ENCODE measurements at places on chromosomes 2 and 18. TPM values are rescaled to one million over a fixed set of nuclear protein-coding genes. Genes with fewer than 3 reads are reported as not detected.
A peak's percentile ranks its signal among the peaks of the same experiment; 100 is the strongest.

Gene CCT4
- 141 TPM for polyA plus RNA-seq

Gene XDH
- 0.06 TPM for polyA plus RNA-seq

Gene PIEZO2
- polyA plus RNA-seq = 14.0 TPM

Gene TFCP2L1
- 0.89 TPM for polyA plus RNA-seq

Gene DNAJC5G
- 0.48 TPM for polyA plus RNA-seq

Gene RBM44
- polyA plus RNA-seq = 0.59 TPM

Gene DSG2
- 1.3 TPM for polyA plus RNA-seq

Gene GAREM1
- 19.6 TPM for polyA plus RNA-seq

Gene AMER3
- 11.0 TPM for polyA plus RNA-seq

Gene DHRS9
- polyA plus RNA-seq = 3.3 TPM

Gene COQ10B
- polyA plus RNA-seq = 22.7 TPM

Gene TP53I3
- polyA plus RNA-seq = 32.0 TPM

Gene SERPINB4
- polyA plus RNA-seq = not detected

GRCh38 chr2:190930411-190930810 lies 49.8 kb downstream of the GLS start:
- no peak for DNase-seq

GRCh38 chr2:101976891-101977290 lies 14.9 kb upstream of the IL1R2 start:
- DNase-seq = peak; percentile 54

GRCh38 chr2:66576561-66577320 lies 141.8 kb downstream of the MEIS1 start:
- DNase-seq = no peak

GRCh38 chr2:241432824-241433448 lies 75.4 kb downstream of the STK25 start:
- DNase-seq = no peak

DNA sequence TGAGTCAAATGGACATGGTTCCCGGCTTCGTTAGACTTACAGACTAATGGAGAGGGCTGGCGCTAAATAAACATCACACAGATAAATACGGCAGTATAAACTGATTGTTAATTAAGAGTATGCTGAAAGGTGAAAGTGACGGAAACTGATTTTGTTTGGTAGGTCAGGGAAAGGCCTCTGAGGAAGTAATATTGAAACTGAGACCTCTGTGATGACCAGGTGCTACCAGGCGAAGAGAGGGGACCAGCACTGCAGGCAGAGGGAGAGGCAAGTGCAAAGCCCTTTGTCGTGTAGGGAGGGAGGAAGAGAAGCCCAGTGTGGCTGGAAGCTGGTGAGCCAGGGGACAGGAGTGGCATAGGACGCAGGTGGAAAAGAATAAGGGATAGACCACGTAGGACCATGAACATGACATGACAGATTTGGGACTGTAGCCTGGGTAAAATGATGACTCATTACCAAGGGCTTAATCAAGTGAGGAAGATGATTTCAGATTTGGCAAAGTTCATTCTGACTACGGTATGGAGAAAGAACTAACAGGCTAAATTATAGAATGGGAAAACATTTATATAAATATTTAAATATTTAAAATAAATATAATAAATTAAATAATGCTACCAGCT lies 433.1 kb downstream of the NCKAP5 start:
- no peak for DNase-seq

DNA sequence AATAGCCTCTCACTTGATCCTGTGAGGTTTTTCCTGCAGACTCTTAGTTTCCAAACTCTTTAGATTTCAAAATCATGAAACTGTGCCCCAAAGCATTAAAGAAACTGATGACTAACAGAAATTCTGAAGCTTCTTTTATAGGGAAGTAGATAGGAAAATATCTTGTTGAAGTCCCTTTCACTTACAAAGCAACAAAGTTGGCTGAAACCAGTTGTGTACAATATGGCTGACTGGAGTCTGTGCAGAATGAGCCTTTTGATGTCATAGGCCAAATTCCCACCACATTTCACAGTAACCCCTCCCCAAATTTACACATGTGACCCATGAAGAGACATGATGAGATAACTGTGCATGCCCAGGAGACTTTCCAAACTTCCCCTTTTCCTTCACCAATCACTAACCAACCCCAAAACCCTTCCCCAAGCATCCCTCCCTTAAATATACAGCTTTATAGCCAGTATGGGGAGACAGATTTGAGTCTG lies 61.7 kb upstream of the NCK2 start:
- DNase-seq = no peak

- DNase-seq = no peak
Measured at GRCh38 chr18:43542016-43542415, 264.7 kb upstream of the SYT4 start.

GRCh38 chr2:174826051-174826450 lies 61.8 kb upstream of the CHRNA1 start:
- DNase-seq = no peak

DNA sequence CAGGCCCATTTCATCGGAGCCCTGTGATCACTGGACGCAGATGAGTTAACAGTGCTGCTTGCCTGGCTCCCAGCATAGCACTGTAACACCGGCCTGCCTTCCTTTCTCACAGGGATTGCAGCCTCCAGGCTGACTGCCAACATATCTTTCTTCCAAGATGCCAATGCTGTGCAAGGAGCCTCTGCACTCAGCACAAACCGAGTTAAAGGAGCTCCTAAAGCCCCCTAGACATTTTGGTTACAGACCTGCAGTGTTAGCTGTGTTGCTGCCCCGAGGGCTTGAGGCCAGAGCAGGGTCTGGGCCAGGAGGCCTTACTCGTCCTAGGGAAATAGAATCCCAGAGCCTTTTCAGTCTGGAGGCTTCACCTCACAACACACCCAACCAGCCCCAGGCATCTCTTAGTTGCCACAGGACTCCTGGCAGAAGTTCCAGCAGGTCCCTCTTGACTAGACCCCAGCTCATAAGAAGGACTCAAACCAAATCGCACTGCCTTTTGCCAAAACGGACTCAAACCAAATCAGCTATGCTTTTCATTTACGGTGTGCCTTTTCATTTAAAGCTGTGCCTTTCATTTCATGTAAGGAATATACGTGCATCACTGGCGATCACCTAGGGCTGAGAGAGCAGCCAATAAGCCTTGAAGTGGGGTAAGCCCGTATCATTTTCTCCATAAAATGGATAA lies 58.4 kb upstream of the EML4 start:
- peak; percentile 72 for DNase-seq

- DNase-seq = no peak
Measured at GRCh38 chr18:9856092-9856491, 29.7 kb upstream of the TXNDC2 start.

GRCh38 chr2:231037202-231037730 lies at the start of gene C2orf72:
Gene C2orf72 (plus strand): TSS chr2:231037523. CDS start chr2:231037566, 43 bp downstream.
- peak; percentile 61 for DNase-seq

DNA sequence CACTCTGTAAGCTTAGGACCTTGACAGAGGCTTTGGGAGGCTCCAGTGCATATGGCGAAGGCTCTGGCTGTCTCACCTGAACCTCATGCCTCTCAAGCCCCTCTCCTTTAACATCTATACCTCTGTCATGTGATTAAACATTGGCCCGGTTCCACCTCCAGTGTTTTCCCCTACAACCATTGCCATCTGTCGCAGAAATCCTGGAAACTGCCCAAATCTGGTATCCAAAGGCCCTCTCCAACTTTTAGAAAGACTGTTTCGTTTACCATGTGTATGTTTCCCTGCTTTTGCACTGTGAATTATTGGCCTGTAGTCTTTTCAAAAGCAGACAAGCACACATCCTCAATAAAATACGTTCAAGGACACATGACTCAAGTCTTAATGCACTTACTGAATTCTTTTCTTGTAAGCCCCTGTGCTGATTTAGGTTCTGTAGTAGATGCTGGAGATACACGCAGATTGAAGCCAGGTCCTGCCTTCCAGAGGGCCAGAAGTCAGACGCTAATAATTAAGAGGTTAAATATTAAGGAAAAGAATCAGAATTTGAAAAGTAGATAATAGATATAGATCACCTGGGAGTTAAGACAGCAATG lies 386.4 kb upstream of the SLC14A2 start:
- DNase-seq = peak; percentile 71

GRCh38 chr2:195674491-195675221 lies 17.6 kb downstream of the SLC39A10 start:
- no peak for DNase-seq

- no peak for DNase-seq
Measured at GRCh38 chr2:39008665-39009064, 112.2 kb downstream of the SOS1 start.

- DNase-seq = no peak
Measured at GRCh38 chr2:238166391-238167343, 7.9 kb downstream of the ERFE start.

GRCh38 chr2:2061091-2061696 lies 269.9 kb downstream of the MYT1L start:
- DNase-seq = no peak

DNA sequence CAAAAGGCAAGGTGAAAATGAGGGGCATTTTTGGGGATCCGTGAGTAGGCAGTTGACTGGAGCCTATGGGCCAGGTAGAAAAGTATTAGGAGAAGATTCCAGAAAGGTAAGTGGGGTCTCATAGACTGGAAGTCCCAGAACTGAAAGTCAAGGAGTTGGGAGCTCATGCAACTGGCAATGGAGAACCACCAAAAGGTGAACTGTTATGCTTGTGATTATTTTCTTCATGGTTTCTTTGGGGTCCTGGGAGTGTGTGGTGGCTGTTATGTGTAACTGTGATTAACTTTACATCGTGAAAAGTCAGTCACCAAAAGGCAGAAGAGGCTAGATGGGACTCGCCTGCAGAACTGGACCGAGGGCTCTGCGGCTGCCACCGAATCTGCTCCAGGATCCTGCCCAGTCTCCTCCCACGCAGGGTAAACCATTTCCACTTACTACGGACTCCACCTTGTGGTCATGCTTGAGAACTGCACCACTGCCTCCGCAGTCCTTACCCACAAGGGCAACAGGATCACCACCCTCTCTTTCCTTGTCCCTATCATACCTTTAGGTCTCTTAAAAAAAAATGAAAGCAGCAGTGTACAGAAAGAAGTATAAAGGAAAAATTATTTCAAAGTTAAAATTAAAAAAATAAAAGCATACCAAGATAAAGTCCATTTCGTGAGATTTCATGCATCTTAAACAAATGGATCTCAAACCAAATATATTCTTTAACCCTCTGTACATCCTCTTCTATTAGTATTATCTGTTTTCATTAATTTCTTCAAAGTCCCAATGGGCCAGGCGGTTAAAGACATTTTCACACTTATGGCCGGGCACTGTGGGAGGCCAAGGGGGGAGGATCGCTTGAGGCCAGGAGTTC lies 15.6 kb upstream of the CEP68 start:
- no peak for DNase-seq

DNA sequence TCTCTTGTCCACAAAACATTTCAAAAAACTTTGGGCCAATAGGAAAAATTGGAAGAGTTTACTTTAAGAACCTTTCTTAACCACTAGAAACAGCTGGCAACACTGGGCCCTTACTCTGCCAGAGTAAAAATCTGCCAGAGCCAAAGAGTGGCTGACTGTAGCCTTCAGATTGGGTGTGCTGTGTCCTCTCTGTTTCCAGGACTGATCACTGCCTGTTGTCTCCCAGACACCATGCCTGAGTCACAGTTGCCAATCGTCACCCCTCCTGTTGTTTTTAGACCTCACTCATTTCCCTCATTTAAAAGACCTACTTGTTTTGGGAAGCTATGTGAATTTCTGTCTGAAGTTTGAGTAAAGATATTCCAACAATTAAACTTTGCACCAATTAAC lies 159.1 kb downstream of the PPP1R1C start:
- no peak for DNase-seq

- DNase-seq = no peak
Measured at GRCh38 chr2:227509076-227509475, 37.1 kb downstream of the AGFG1 start.

- DNase-seq = no peak
Measured at GRCh38 chr2:231364961-231365810, 30.3 kb upstream of the B3GNT7 start.

DNA sequence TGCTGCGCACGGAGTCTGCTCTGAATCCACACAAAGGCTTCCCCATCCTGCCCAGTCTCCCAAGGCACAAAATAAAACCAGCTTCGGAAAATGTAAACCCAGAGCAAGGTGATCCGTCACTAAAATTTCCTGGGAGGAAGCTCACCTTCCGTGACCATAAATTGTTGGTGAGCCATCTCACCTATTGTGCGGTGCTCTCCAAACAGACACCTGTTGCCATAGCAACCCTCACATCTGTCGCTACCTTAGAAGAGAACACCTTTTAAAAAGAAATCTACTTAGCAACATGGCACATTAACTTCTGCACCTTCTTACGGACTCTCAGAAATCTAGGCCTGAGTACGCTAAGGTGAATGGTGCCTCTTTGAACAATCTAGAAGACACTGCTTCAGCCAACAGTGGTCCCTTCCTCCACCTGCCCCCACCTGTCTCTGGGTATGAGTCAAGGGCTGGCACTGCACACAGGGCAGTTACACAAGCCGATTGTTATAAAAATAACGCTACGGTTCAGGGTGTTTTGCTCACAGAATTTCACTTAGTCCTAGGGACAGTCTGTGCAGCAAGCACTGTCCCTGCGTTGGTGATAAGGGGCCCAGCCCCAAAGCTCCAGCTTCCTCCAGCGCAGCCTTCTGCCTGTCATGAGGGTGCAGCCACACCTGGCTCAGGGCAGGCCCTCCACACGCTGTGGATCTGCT lies 114.9 kb upstream of the ID2 start:
- no peak for DNase-seq

DNA sequence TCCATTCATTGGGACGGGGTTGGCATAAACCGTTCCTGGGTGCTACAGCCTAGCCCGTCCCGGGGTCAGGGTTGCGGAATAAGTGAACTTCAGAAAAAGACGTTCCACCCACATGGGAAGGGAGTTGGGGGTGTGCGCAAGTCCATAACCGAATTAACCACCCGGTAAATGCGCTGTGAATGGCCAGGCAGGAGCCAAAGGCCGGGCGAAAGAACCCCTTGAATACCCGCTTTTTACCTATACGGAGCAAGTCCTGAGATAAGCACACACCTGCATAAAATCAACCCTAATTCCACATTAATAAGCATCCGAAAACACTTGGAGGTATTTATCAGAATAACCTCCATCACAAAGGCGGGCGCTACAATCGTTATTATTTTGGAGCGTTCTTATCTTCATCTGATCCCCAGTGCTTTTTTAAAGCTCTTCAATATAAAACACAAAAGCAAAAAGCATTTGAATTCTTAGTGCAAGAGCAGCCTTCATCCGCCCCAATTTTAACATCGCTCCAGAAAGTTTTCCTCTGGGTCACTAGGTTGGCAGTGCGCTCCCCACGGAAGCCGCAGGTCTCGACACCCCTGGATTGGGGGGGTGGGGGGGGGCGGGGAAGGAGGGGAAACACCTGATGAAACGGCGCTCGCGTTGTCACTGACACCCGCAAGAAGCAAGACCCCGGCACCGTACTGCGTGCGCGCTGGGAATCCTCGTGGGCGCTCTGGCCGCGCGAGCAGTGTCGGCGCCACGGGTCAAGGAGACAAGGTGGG lies 1.2 kb downstream of the SATB2 start:
- peak; percentile 43 for DNase-seq

DNA sequence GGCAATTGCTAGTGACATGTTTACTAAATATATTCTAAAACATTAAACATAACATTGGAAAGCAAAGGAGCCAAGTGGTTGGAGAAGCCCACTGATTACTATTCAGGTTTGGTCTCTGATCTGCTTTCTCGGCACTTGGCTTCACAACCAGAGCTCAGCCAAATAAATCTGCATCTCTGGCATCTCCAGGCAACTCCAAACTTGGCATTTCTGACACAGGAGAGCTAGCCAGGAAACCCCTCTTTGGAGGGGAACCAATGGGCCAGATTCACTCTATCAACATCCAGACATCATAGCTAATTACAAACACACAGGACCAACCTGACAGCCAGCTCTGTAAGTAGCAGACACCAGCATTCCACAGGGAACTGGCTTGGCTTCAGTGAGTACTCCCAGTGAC lies 150.3 kb upstream of the ETAA1 start:
- peak; percentile 61 for DNase-seq

GRCh38 chr2:6103949-6104348 lies 411.8 kb downstream of the SOX11 start:
- DNase-seq = no peak

All from spinal cord (tissue), 10 donors.